ENCODE measurements at places on chromosomes 16 and 17.

DNA sequence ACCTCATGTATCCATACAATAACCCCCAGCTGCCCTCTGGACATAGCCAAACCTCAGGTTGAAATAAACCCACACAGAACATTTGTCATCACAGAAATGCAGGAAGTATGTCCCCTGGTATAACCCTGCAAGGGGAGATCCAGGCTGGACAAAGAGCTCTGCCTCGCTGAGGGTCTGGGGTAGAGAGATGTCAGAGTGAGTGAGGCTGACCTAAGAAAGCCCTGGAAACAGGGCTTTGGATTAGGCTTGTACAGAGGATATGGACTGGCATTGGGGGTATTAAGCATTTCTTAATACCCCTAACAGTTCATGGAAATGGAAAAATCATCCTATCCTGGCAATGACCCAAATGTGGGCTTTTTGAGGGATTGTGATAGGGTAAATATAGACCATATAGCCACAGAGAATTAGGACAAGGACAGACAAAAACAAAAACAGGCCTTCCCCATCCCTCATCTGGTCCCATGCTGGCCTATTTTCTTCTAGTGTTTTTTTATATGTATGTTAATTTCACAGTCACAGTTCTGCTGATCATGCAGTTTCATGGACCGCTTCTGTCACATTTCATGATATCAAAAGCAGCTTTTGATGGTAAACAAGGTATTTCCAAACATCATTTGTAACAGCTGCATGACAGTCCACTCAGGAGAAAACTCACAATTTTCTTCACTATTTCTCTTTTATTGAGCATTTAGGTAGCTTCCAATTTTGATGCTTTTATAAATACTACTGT, 26.1 kb downstream of the PLXDC1 start:
- no peak for DNase-seq

DNA sequence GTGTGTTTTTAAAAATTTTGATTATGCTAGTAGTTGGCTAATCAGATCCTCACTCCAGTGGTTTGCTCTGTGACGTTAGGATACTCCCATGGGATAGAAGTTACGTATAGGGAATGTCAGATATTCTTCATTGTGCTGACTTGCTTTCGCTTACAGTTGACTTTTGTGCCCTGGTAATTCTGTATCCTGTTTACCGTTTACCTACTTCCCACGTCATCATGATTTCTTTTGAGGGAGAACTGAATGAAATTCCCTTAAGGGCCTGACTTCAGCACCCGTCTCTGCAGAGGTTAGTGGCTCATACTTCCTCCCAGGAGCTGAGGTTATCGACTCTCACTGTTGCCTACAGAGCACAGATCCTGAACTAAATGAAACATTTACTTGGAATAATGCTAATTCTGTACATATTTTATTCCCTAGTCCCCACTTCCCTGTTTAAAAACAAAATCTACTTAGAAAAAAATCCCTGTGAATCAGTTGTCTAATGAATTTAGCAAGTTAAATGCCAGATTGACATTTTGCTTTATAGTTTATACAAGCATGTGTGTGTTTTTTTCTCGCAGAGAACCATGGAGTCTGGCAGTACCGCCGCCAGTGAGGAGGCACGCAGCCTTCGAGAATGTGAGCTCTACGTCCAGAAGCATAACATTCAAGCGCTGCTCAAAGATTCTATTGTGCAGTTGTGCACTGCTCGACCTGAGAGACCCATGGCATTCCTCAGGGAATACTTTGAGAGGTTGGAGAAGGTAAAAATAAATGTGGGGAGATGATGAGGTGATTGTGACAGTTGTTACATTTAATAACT, 2.8 kb downstream of the PRKAR1A start:
- DNase-seq = no peak

GRCh38 chr16:3035972-3036725, 595 bp downstream of the BICDL2 start:
- DNase-seq = no peak

DNA sequence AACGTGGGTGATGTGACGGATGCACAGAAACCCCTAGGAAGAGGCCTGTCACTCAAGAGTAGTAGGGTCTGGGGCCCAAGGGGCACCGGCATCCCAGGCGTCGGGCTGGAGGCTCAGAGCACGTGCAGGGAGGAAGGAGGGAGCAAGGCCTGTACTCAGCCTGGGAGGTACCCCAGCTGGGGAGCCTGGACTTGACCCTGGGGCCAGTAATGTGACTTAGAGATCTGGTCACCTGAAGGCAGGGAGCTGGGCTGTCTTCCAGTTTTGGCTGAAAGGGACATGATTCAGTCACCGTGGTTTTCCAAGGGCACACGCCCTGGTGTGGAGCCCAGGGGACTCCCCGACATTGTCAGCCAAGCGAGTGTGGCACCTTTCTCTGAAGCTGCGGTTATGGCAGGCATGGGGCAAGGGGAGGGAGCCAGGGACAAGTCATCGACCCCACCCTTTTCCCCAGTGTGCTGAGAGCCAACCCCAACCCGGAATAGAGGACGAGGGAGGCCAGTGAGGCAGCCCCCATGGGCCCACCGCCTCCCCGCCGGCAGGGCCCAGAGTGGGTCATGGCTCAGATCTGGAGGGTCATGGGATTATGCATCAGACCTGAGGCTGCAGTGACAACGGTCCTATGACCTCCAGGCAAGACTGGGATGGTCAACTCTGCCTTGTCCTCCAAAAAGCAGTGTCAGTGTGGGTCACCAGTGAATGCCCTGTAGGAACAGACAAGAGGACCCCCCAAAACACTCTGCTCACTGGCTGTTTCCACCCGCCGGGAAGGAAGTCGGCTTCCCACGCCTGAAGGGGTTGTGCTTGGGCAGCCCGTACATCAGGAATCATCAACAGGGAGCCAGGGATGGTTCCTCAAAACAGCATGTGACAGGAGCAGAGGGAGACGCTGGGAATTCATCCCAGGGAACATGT, 41.9 kb downstream of the MEAK7 start:
- DNase-seq = no peak

GRCh38 chr16:264440-264951, 11.2 kb downstream of the RGS11 start:
- no peak for DNase-seq

DNA sequence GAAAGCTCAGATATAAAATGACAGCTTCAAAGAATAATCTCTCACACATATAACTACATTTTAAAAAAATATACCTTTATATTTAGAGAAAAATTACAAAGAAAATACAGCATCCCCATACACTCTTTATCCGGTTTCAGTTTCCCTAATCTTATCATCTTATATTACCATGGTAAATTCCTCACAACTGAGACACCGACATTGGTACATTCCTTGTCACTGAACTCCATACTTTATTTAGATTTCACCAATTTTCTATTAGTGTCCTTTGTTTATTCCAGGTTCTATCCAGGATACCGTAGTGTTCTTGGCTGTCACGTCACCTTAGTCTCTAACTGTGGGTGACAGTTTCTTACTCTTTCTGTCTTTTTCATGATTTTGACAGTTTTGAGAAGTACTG, 22.0 kb upstream of the ABCA10 start:
- DNase-seq = no peak

- peak; percentile 22 for DNase-seq
These were observed 43.4 kb upstream of the ICAM2 start for GRCh38 chr17:64063766-64064224.

DNA sequence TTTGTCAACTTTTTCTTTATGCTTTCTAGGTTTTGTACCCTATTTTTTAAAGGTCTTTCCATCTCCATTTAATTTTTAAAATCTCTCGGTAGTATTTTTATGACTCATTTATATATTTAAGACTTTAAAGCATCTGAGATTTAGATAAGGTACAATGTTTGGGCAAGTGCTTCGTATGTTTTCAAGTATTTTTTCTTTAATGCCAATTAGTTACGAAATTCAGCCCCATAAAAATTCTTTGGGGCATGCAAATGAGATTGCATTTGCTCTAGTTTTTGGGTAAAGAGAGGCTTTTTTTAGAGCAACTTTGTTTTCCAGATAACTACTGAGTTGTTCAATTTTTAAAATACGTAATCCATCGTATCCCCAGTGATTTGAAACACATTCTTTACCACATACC, 65.3 kb upstream of the CRHR1 start:
- no peak for DNase-seq

GRCh38 chr16:28904363-28904762, 20.7 kb downstream of the RABEP2 start:
- DNase-seq = no peak

DNA sequence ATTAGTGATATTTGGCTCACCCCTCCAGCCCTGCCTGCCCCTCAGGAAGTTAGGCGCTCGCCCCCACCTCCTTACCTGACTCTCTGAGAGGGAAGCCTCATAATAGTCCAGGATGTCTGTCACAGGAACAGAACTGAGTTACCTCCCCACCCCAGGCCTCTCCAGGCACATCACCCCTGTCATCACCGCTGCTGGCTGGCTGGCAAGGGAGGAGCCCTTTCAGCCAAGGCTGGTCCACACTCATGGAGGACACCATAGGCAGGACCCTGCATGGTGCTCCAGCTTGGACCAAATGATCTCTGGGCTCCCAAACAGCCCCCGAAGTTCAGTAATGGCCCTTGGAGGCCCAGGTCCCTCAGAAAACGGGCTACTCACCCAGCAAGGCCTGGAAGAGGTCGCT, 1.5 kb downstream of the DLG4 start:
- peak; percentile 37 for DNase-seq

- DNase-seq = no peak
These were observed 10.7 kb upstream of the KRT28 start for GRCh38 chr17:40810494-40810893.

DNA sequence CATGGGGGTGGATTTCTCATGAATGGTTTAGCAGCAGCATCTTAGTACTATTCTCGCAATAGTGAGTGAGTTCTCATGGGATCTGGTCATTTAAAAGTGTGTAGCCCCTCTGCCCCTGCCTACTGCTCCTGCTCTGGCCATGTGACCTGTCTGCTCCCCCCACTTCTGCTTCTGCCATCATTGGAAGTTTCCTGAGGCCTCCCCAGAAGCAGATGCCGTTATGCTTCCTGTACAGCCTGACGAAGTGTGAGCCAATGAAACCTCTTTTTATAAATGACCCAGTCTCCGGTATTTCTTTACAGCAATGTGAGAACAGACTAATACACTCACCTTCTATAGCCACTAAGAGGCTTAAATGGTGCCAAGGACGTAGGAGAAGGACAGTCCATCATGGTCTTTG, 51.5 kb downstream of the NOL11 start:
- DNase-seq = no peak

GRCh38 chr16:2692948-2693651, 10.8 kb downstream of the KCTD5 start:
- peak; percentile 44 for DNase-seq

- DNase-seq = no peak
These were observed 292.0 kb upstream of the TOM1L1 start for GRCh38 chr17:54608634-54609155.

GRCh38 chr17:49523196-49523595, 28.1 kb downstream of the NGFR start:
- DNase-seq = no peak

DNA sequence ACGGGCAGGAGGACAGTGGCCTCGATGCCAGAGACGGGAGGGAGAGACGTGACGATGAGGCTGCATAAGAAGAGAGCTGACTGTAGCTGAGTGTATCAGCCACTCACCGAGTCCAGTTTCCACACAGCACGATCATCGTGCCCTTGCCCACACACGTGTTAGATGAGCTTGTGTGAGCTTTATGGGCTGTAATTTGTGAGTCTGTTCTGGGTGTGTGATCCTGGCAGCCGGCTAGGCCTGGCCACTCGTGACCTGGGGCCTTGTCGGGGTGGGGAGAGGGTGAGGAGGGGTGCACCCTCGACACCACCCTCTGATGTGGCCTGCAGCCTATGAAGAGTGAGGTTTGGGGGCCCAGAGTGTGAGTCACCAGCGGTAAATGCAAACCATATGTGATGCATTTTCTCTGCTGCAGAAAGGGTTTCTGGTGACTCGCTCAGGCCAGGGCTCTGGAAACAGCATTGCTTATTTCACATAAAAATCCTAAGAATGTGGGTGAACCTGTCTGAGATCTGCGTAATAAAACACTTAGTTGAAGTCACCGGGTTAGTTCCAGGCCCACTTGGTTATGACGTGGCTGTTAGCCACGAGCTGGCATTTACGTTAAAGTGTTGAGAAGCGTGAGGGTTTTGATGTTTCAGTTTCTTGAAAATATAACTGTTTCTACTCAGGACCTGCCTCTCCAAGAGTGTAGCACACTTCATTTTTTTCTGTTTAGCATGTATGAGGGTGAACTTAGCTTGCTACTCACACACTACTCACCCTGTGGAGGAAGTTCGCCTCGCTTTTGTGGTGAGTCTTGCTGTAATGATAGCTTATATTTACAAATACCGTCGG, 4.2 kb downstream of the METRNL start:
- DNase-seq = no peak

DNA sequence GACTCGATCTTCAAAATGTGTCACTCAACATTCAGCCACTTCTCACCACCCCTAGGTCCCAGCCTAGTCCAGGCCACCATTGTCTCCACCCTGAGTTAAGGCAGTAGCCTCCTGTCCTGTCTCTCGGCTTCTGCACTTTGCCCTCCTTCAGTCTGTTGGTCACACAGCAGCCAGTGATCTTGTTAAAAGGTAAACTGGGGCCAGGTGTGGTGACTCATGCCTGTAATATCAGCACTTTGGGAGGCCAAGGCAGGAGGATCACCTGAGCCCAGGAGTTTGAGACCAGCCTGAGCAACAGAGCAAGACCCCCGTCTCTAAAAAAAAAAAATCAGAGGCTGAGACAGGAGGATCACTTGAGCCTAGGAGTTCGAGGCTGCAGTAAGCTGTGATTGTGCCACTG, 25.8 kb downstream of the WWP2 start:
- no peak for DNase-seq

- DNase-seq = no peak
These were observed 15.4 kb downstream of the MFSD11 start for GRCh38 chr17:76753061-76753961.

DNA sequence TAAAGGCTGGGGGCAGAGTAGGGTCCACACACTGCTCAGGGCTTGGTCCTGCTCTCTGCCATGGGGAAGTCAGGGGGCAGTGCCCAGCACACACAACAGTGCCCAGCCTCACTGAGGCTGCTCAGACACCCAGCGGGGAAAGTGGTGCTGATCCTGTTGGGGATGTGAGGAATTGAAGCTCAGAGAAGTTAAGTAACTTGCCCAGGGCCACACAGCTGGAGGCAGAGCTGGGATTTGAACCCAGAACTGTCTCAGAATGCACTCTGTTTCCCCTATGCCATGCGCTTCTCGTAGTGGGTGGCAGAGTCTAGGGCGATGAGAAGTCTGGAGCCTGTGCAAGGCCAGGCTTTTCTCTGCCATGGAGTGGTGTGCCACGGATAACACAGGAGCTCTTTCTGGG, 59.3 kb downstream of the SDK2 start:
- DNase-seq = no peak

DNA sequence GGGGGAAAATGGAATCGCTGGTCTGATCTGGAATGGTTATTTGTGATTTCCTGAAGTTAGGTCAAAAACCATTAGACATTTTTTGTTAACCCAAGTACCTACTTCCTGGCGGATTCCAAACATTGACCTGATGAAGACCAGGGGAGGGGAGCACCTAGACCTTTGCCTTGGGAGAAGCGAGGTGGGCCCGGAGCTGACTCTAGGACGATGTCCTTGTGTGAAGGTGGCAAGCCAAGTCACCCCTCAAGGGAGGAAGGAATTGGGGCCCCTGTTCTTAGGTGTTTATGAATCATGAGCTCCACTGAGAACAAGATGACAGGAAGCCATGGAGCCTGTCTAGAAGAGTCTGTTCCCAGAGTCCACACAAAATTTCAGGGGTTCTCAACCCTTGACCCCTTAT, 204.9 kb upstream of the FOXF1 start:
- no peak for DNase-seq

GRCh38 chr16:80014241-80014939, 413.9 kb upstream of the MAF start:
- DNase-seq = no peak

Measured in cerebellar cortex (tissue), 1 donor.